AG20443 (cell line): ENCODE measurements at places on chromosomes 16 and 17.

- DNase-seq = no peak
These were observed 33.1 kb downstream of the ARL4D start for GRCh38 chr17:43431714-43432523.

DNA sequence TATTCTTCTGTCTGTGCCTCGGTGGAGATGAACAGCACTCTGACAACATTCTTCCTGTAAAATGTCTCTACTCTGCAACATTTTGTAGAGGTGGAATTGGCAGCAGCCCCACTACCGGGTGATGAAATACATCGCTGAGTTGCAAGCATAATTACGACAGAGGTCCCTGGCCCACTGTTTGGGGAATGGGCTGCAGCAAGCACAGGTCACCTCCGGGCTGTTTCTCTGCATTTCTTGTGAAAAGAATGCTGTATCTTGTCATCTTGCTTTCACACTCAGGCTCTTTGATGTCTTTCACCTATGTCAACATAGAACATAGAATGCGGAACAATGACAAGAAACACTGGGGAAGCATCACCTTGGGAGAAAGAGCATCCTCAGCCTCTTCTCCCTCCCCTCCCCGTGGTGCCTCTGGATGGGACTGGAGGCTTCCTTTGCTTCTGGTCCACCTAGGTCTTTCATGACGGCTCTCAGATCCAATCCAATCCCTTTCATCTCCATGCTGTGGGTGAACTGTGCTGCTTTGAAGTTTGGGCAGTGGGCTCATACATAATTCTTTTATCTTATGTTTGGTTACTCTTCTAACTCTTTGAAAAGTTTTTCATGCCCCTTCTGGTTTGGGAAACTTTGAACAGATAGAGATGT, 265.0 kb downstream of the PHKB start:
- DNase-seq = no peak

- DNase-seq = no peak
These were observed 26.5 kb upstream of the CDR2 start for GRCh38 chr16:22400900-22401299.

GRCh38 chr16:57614944-57615343, 13.5 kb upstream of the ADGRG1 start:
- DNase-seq = no peak

DNA sequence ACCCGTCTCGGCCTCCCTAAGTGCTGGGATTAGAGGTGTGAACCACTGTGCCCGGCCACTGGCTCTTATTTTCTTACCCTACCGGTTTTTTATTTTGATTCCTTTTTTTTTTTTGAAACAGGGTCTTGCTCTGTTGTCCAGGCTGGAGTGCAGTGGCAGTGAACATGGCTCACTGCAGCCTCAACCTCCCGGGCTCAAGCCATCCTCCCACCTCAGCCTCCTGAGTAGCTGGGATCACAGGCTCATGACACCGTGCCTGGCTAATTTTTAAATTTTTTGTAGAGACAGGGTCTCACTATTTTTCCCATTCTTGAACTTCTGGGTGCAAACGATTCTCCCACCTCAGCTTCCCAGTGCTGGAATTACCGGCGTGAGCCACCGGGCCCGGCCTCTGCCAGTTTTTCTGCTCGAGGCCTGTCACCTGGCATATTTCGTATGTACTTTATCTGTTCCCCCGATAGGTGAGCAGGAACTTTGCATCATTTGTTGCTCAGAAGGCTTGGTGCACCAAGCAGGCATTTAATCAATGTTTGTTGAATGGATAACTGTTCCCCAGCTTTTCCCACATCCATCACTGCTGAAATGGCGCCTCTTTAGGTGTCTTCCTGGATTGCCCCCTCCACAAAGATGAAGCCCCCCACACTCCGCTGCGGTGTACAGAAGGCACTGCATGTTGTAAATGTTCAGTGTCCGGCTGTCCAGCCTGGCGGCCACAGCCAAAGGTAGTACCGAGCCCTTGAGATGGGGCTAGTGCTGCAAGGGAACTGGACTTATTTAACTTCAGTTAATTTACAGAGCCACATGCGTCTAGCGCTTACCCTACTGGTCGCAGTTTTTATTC, 858 bp upstream of the TELO2 start:
- no peak for DNase-seq

- no peak for DNase-seq
These were observed 21.8 kb downstream of the ACSM1 start for GRCh38 chr16:20675488-20676267.

GRCh38 chr17:67246653-67247415, 1.8 kb upstream of the HELZ start:
- no peak for DNase-seq

DNA sequence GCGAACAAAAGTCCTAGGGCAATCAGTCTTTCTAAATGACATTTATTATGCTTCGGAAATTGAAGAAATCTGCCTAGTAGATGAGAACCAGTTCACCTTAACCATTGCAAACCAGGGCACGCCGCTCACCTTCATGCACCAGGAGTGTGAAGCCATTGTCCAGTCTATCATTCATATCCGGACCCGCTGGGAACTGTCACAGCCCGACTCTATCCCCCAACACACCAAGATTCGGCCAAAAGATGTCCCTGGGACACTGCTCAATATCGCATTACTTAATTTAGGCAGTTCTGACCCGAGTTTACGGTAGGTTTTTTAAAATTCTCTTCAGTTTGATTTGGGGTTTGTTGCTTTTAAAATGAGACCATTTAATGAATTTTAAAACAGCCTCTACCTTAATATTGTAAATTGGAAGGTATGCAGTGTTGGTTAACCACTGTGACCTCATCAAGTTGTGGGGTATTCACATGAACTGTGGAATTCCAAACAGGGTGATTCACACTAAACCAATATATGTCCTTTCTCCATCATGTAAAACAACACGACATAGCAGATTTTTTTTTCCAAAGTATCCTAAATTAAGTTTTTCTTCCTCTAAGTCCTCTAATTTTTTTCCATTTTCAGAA, 6.2 kb upstream of the EVI2A start:
- DNase-seq = peak; percentile 66

DNA sequence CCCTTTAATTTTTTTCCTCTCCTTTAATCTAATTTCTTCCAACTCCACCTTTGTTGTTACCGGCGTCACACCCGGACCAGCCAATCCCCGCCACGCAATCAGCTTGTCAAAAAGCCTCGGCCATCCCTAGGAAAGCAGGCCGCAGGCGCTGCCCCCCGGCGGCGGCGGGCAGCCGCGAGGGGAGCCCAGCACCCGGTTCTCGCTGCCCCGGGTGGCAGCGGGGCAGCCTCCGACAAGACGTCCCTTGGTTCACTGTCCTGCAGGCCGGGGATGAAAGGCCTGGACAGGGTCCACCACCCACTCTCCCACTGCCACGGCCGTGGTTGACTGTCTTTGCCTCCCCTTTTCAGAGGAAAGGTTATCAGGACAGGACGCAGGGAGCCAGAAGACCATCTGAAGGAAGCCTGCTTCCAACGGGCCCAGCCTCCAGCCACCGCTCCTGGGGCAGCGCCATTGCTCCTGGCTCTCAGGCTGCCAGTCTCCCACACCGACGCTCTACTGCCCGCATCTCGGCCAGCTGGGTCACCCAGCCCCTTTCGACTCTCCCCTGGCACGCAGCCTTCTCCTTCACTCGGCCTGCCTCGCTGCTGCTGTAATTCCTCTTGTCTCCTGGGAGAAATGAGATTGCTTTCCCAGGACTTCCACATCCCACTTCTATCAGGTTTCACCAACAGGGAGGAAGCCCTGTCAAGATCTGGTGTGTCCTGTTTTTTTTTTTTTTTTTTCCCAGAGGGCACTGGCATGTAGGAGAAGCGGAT, 2.8 kb upstream of the UBTF start:
- peak; percentile 87 for DNase-seq

DNA sequence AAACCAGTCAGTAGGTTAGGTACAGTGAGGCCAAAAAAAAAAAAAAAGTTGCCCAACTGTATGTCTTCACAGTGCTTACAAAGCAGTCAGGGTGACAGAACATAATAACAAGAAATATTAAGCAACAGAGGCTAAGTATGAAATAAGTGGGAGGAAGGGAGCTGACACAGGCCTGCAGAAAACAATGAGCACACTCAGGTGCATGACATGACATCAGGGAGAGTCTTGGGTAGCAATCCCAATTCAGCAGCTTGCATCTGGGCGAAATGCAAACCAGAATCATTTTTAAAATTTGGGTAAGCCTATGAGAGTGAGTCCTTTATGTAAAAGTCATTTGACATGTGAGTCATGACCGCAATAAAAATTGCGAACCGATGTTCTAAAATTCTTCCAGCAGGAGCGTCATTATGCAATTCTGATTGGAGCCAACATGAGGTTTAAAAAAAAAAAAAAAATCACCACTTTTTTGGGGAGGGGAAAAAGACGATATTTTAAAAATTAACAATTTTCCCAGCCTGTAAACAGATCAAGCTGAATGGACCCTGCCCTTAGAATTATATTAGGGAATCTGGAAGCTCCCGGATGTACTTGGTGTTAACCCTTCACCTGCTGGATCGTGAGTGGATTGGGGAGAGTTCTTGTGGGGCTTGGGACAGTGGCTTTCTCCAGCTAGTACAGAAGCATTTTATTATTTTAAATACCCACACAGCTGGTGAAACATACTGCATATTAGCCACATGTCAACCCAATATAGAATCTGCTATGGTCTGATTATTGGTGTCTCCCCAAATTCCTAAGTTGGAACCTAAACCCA, 127.9 kb downstream of the NPIPB5 start:
- peak; percentile 76 for DNase-seq

- DNase-seq = no peak
These were observed 287.4 kb downstream of the SLC39A11 start for GRCh38 chr17:72804949-72805707.

GRCh38 chr16:85208643-85209520, 96.6 kb upstream of the CIBAR2 start:
- no peak for DNase-seq

DNA sequence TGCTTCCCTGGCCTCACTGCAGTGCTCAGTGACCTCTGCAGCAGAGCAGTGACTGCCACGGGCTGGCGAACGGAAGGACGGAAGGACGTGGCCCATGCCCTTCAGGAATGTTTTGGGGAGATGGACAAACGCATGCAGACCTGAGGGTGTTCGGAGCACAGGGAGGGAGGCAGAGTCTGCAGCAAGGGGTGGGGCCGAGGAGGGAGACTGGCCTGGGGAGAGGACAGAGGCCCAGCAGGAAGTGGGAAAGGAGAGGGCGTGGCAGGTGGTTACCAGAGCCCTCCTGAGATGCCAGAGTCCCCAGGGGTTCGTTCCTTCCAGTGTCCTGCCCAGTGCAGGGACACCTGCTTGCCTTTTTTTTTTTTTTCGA, 21.9 kb downstream of the ADORA2B start:
- DNase-seq = no peak

- peak; percentile 69 for DNase-seq
These were observed 1.0 kb downstream of the IRX3 start for GRCh38 chr16:54285414-54286089.

- DNase-seq = no peak
These were observed 135.8 kb downstream of the USP31 start for GRCh38 chr16:23013484-23013883.

- DNase-seq = no peak
These were observed 1.2 kb downstream of the UBALD2 start for GRCh38 chr17:76266244-76266938.

DNA sequence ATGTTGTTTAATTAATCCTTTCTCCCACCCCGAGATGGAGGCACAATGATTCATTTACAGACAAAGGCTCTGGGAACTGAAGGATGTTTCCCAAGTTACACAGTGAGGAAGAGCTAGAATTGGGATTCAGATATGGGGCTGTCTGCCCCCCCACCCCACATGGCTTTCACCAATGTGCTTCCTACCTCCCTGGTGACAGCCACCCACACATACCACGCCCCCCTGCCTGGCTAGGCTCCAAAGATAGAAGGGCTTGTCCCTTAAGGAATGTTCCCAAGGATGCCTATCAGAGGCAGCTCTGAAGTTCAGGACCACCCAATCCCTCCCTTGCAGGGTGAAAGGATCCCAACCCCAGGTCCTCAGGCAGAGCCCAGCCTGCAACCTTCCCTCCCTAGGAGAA, 32.9 kb downstream of the CFAP20 start:
- no peak for DNase-seq

DNA sequence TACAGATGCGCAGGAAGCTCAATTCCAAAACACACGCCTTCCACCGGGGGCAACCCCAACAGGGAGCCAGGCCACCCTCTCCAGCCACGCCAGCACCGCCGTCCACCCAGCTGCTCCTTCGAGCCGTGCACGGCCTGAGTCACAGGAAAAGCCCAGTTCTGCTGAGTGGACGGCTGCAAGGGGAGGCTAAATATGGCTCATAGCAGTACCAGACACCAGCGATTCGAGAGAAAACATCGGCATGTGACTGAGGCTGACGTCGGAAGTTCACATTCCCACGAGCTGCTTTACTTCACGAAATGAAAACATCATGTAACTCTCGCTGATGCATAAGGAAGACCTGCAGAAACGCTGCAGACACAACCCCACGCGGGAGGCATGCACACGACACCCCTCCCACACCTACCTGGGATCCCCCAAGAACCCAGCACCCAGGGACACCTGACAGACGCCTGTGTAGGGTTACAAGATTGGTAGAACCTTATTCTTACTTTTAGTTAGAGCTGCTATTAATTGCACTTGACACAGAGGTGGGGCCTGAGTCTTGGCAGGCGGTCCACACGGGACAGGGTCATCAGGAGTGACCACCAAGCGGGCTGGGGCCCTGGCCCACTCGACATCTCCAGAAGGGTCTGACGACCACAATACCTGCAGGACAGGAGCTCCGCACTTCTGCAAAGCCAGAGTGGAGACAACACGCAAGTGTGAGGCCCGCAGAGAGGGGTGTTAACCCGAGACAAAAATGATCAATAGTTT, 116.8 kb downstream of the ANKRD11 start:
- DNase-seq = no peak

DNA sequence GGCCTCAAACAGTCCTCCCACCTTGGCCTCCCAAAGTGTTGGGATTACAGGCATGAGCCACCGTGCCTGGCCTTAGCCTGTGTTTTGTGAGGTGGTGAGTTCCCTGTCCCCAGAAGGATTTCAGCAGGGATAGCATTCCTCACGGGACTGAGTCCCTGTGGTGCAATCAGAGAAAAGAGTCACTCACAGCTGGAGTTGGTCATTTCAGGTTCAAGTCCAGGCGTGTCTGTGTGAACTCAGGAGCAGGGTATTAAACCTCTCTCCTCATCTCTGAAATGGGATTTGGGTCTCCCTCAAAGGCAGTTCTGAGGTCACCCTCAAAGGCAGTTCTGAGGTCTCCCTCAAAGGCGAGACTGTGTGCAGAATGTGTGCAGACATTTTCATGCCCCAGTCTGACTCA, 28.6 kb downstream of the NPTX1 start:
- no peak for DNase-seq

- no peak for DNase-seq
These were observed 15.5 kb downstream of the CX3CL1 start for GRCh38 chr16:57387598-57388354.

- peak; percentile 38 for DNase-seq
These were observed 7.5 kb downstream of the BTBD17 start for GRCh38 chr17:74354123-74354522.
